Brain (organoid and tissue), 16 donors: ENCODE measurements at places on chromosomes 3 and 15. TPM values are rescaled to one million over a fixed set of nuclear protein-coding genes. Genes with fewer than 3 reads are reported as not detected.

Gene EXOG
- 8.3 TPM for polyA plus RNA-seq

- DNase-seq = no peak
Observed at GRCh38 chr3:170790647-170791046, 79.3 kb downstream of the RPL22L1 start.

GRCh38 chr15:50797926-50798325, 32.4 kb upstream of the SPPL2A start:
- DNase-seq = no peak

GRCh38 chr3:37625051-37625450, 236.6 kb upstream of the CTDSPL start:
- DNase-seq = no peak

GRCh38 chr3:18586076-18586475, 160.9 kb upstream of the SATB1 start:
- DNase-seq = no peak

GRCh38 chr15:38091078-38091645, 156.7 kb downstream of the TMCO5A start:
- no peak for DNase-seq

DNA sequence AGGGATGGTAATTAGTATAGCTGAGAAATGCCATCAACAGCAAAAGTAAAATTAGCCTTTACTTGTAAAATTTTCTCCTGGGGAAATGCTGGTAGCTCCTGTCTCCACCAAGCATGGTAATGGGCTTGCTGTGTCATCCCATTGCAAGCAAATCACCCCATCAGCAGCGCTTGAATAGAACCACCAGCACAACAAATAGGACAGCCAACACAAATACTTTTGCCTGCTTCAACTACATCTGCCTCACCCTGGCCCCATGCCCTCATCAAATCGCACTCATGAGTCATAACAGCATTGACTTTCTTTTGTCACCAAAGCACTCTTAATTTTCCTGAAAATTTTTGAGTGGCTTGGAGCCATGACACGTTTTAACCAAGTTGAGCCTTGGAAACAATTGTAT, 52.6 kb downstream of the ERC2 start:
- no peak for DNase-seq
